ENCODE measurements at places on chromosomes 6 and 20.

DNA sequence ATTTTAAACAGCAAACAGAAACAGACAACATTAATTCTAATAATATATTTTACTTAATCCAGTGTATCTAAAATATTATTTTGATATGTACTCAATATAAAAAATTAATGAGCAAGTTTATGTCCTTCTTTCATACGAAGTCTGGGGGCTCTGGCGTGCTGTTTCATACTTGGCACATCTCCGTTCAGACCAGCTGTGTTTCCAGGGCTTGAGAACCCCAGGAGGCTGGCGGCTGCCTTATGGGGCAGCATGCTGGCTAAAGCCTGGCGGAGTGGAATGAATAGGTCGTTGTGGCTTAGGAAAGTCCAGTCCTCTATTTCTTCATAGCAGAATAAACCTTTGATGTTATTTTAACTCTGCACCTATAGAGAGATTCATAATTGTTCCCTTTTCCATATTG is 43.3 kb downstream of the DUSP22 start:
- no peak for DNase-seq

DNA sequence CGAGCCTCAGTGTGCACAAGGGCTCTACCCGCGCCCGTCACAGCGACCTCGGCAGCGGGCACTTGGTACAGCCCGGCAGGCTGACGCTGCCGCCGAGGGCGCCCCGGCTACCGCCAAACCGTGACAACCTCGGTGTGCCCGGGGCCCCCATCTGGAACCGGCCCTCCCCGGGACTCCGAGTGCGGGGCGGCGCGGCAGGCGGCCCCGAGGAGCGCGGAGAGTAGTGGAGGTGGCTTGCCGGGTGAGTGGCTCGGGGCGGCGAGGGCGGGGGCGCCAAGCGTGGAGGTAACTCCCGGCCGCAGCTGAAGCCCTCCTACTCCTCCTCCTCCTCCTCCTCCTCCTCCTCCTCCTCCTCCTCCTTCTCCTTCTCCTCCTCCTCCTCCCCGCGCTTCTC is at the start of gene ISM1:
Gene ISM1, plus strand, starts transcription at position 371 of the 394 bp plus-strand sequence. CDS start 503 bp downstream, outside the sequence.
- DNase-seq = peak; percentile 4

DNA sequence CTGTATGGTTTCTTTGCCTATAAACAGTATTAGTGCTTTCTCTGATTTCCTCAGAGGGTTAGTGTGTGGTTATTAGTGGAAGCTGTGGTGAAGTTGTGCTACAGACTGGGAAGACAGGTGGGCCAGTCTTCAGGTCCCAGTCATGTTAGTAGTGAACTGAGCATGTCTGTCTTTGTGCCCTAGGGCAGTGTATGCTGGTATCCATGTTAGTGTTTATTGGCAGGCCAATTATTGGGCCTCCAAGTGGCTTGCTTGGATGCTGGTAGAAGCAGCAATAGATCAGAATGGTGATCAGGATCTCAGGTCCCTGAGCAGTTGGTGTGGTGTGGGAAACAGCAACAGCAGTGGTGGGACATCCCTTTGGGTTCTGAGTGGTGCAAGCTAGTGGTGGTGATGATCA is 137.6 kb downstream of the OTOR start:
- DNase-seq = no peak

GRCh38 chr20:53748176-53748575 is 154.5 kb upstream of the ZNF217 start:
- DNase-seq = no peak

DNA sequence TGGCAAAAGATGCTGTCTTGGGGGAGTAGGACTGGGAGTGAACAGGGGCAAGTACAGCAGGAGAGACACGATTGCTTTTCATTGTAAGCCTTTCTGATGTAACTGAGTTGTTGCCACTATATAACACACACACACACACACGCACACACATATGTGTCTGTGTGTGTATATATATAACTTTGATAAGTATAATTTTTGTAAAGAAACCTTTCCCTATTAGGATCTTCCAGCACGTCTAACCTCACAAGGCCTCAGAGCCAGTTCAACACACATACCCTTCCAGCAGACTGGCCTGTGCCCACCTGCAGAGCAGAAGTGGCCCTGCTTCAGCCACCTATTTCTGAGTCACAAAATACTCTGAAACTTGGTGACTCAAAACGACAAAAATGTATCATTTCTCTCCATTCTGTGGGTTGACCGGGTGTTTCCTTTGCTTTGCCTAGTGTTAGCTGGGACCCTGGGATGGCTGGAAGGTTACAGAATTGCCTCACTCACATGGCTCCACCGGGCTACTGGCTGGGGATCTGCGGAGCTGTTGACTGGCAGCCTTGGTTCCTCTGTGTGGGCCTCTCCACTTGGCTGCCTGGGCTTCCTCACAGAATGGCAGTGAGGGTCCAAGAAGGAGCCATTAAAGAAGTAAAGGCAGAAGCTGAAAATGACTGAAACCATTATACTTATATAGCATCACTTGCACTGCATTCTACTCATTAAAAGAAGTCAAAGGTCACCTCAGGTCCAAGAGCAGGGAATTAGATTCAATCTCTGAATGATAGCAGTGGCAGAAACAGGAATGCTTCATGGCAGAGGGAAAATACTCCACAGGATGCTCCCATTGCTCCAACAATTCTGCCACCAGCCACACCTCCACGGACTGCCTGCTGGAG is 126.4 kb downstream of the BANF2 start:
- no peak for DNase-seq

- no peak for DNase-seq
These were observed 2.2 kb downstream of the SRSF3 start for GRCh38 chr6:36596356-36596755.

DNA sequence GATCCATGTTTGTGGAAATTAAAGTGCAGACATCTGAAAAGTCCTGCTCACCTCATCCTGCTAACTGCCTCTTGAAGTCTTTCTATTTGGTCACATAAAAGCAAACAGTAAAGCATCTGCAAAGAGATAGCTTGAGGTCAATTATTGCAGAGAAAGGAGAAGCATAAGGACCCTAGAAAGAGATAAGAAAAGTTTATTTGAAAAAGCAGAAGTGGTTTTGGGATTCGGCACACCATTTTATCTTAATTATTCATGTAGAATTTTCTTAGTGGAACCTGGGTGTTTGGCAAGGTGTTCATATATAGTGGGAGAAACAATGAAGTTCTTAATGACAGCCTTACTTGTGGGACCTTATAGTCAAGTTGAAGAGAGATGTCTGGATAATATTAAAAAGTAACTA is 280.8 kb downstream of the CENPW start:
- no peak for DNase-seq

- DNase-seq = peak; percentile 92
These were observed 4.9 kb upstream of the ARMC12 start for GRCh38 chr6:35731736-35732532.

GRCh38 chr6:156767603-156768467 is 9.3 kb upstream of the ARID1B start:
- no peak for DNase-seq

GRCh38 chr6:10837622-10837994 is 731 bp downstream of the MAK start:
- DNase-seq = no peak

DNA sequence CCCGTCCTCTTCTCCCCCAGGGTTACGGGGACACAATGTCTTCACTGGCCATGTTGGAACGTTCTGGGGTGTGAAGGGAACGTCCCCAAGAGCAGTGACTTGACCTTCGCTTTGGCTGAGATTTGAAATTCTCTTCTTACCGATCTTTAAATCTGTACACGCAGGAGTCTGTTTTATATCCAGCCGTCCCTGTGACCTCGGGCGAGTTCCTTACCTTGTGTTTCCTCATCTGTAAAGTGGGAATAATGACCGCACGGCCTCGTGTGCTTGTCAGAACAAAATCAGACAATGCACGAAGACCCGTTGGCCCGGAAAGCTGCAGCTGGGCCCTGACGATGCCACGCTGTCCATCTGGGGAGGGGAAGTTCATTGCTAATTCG is 454.3 kb downstream of the PREX1 start:
- DNase-seq = no peak

- DNase-seq = no peak
These were observed 50.0 kb downstream of the IL20RA start for GRCh38 chr6:136994782-136995181.

- DNase-seq = no peak
These were observed 168.1 kb upstream of the TOP1 start for GRCh38 chr20:40860487-40860902.

GRCh38 chr6:87436435-87436834 is 28.7 kb downstream of the CFAP206 start:
- DNase-seq = peak; percentile 8

- no peak for DNase-seq
These were observed 36.5 kb upstream of the MLN start for GRCh38 chr6:33840048-33840926.

GRCh38 chr6:89269981-89270380 is 45.1 kb downstream of the GABRR2 start:
- DNase-seq = no peak

DNA sequence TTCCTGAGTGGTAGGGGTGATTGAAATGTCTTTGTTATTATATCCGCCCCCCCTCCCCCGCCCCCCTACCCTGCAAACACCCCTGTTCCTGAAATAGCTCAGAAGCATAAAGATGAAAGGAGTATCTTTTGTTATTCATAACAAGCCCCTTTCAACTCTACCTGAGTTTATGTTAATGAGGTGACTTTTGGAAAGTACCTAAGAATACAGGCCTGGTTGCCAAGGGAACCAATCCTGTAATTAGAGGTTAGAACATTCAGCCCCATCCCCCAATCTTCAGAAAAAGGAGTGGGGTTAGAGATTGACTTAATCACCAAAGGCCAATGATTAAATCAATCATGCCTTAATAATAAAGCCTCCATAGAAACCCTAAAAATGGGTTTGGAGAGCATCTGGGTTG is 979.2 kb upstream of the GJE1 start:
- DNase-seq = no peak

DNA sequence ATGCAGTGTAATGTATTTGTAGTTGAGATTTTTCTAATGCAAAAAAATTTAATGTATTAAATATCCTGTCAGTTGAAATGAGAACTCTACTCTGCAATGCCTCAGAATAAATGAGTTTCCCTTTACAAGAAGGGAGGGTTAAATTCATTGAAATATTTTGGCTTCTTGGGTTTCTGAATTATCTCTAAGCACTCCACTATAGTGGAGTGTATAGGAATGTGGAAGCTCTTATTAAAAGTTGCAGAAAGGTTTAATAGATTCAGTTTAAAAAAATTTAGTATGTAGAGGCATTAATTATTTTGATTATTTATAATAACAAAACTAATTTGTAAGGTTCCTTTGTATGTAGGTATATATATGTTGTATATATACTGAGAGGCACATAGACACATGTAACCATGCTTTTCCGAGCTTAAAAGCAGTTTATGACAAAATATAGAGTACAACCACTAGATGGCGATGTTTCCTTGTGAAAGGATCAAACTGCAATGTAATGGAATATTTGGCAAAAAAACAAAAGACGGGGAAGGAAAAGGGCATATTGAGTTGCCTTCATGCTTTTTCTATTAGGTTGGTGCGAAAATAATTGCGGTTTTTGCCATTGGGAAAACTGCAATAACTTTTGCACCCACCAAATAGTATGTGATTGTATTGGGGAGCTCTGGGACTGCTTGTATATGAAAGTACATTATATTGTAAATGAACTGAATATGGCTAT is 144.2 kb downstream of the MYO6 start:
- DNase-seq = no peak

DNA sequence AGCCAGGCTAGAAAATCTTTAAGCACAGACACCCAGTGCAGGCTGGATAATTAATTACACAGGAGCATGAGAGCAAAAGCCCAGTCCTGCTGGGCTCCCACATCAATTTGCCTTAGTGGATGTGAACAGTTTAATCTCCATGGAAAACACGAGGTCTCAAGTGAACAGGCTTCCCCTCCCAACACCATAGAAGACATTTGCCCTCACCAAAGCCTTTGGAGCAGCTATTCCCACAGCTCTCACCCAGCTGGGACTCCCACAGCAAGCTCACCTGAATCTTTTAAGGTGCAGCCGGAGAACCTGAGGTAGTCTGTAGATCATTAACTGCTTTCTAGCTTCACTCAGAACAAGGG is 12.0 kb downstream of the TOMM6 start:
- no peak for DNase-seq

GRCh38 chr6:49326347-49326746 is 136.7 kb downstream of the MMUT start:
- DNase-seq = no peak

DNA sequence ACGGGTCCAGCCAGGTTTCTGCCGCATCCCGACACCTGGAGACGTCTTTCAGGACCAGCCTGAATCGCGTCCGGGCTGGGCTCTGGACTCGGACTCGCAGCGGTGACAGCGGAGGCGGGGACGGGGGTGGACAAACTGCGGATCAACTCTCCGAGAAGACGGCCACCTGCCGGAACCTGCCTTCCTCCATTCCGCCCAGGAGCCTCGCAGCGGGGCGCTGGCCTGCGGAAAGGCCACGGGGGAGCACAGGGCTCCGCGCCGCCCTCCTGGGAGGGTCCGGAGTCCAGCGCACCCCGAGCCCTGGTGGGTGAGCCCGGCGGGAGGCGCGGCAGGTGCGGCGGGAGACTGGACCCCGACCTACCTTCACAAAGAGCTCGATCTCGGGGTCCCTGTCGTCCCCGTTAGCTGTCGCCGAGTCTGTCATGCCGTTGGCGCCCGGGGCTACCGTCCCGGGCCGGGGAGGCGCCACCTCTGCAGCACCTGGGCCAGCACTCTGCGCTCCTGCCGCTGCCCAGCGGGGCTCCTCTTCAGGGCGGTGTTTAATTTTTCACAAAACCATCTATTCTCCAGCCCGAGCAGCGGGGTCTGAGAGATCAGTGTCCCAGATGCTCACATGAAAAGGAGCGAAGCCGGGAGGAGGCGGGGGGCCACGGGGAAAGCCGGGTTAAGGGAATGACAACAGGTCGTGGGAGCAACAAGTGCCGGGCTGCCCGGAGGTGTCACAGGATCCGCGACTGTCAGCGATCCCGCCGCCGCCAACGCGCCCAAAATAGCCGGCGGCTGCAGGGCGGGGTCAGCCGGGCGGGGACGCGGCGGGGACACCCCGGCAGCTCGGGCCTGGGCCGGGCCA is at the start of gene CLIC5:
Gene CLIC5, minus strand, starts transcription at position 742 of the 850 bp plus-strand sequence. Its CDS starts 318 bp downstream, at position 424.
- DNase-seq = no peak

GRCh38 chr6:126955621-126956020 is 162.8 kb upstream of the RSPO3 start:
- DNase-seq = no peak

GRCh38 chr6:31178143-31179041 is 7.9 kb upstream of the POU5F1 start:
- no peak for DNase-seq

- no peak for DNase-seq
These were observed 200.2 kb downstream of the CENPW start for GRCh38 chr6:126540161-126540560.

DNA sequence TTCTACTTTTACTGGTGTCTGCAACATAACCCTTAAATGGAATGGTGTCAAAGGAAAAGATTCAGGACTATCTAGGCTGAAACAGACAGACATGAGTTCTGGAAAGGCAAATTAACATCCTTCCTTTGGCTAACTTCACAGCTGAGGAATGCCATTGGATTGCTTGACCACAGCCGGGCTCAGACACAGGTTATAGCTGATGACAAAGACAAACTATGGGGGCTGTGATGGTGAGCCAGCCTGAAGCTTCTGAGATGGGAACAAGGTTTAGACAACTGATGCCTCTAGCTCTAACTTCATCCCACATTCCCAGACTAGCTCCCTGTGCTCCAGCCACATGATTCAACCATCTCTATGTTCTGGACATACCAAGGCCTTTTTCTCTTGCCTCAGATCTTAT is 15.3 kb downstream of the POLR1C start:
- no peak for DNase-seq

- DNase-seq = no peak
These were observed 47.9 kb downstream of the FOXO3 start for GRCh38 chr6:108608453-108609275.

Data from stimulated activated CD8-positive, alpha-beta memory T cell treated with anti-CD3 and anti-CD28 coated beads, Interleukin-7, amount 100 ng/mL, for 24 hours (primary cell).